Prostate gland (tissue), 2 donors: ENCODE measurements at places on chromosomes 16 and 17.

DNA sequence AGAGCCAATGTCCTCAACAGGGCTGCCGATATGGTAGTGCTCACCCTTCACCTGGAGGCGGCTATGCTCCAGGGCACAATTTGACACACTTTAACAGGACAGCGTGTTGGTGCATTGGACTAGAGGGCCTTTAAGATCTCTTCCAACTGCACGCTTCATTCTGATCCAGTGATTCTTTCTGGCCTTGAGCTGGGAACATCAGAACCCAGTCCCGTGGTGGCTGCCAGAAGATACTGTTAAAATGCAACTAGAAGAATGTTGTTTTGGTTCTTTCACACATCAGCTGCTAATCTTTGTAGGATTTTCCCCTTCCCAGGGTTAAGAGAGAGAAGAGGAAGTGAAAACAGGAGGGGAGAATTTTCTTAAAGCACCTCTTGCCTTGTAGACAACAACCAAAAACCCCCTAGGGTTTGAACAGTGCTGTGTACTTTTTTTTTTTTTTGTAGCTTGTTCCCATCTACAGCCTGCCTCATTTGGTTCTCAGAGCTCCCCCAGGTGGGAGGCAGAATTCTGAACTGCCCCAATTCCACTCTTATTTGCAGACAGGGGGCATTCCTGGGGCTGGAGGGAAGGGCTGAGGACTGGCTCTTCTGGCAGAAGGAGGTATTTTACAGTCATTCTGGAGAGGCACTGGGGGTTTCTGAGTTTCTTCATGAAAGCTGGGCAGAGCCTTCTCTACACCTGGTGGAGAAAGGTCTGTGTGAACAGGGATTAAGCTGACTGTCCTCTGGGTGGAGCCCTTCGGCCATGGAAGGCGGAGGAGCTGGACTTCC is 32.4 kb downstream of the SMARCE1 start:
- peak; percentile 34 for DNase-seq

- no peak for DNase-seq
These were observed 11.9 kb downstream of the TMEM94 start for GRCh38 chr17:75468291-75468754.

- DNase-seq, result no peak
These were observed 488 bp downstream of the SPSB3 start for GRCh38 chr16:1781758-1782407.

DNA sequence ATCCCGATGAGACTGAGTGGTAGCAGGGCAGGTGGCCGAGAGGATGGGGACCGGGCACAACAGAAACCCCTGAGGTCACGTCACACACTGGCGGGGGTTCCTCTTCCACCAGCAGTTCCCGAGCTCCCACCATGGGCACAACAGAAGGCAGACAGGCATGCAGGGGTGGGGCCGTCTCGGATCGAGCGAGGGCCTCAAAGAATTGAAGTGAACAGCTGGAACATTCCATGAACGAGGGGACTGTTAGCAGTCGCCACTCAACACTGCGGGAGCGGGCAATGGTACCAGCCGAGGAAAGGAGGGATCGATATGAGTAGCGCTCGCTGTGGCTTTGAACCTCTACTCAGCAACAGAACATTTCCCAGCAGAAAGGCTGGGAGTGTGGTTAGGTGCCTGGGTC is 5.3 kb downstream of the CEP131 start:
- no peak for DNase-seq

DNA sequence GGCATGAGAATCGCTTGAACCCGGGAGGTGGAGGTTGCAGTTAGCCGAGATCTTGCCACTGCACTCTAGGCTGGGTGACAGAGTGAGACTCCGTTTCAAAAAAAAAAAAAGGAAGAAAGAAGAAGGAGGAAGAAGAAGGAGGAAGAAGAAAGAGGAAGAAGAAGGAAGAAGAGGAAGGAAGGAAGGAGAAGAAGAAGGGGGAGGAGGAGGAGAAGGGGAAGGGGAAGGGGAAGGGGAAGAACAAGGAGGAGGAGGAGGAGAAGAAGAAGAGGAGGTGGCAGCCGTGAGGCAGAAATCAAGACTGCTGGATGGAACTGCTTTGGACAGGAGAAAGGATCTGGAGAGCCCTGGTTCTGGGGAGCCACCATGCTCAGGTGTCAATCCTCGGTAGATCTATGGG is 29.7 kb upstream of the PEMT start:
- DNase-seq, result no peak

GRCh38 chr17:8739097-8739496 is 5.5 kb downstream of the CCDC42 start:
- no peak for DNase-seq
